ENCODE measurements at places on chromosomes 2 and 18.
A peak's percentile ranks its signal among the peaks of the same experiment; 100 is the strongest.

GRCh38 chr2:144508172-144508851, 11.6 kb downstream of the ZEB2 start:
- peak; percentile 48 for DNase-seq

- DNase-seq, result no peak
These were observed 865.5 kb downstream of the CCDC85A start for GRCh38 chr2:57049273-57049672.

DNA sequence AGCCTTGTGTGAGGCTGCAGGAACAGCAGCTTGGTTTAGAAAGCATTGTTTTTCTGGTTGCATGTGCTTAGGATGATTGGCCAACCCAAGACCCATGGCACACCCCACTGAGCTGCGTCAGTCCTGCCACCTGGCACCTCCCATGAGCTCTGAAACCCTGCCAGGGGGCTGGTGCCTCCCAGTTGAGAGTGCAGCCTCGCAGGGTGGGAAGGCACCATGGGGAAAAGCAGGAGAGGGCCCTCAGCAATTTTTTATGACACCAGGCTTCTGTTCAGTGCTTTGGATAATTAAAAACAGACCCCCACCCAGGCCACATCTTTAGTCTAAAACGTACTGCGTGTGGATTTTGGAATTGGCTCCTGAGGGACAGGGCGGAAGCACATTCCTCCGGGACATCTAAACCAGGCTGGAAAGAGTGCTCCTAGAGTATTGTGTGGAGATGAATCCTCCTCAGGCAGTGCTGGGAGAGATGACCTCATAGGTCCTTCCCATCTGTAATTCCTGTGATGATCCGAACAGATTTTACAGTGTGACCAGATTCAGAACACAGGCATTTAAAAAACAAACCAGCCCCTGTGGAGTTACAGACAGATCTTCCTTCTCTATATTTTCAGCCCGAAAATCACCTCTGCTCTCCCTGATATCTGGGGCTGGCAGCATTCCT, 438.3 kb downstream of the ZNF521 start:
- no peak for DNase-seq

GRCh38 chr18:40904295-40904694, 1050.7 kb upstream of the PIK3C3 start:
- no peak for DNase-seq

DNA sequence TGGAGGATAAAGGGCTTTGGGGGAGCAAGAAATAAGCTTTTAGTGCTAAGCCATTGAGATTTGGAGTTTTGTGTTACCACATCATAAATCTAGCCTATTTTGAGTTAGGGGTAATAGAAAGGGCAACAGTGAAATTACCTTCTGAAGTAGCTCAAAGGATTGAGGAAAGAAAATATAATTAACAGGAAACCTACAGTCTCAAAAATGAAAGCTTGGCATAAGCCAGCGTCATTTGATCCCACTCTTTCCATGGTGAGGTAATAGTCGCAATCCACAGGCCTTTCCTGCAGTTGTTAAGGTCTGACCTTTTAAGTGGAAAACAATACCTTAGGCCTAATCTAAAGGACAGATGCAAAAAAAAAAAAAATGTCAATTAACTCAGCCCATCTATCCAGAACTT, 182.7 kb downstream of the UXS1 start:
- DNase-seq, result no peak
